CD4-positive, alpha-beta T cell treated with Interferon alpha-2 for 1 hour (primary cell): ENCODE measurements at places on chromosomes 12 and 14.

DNA sequence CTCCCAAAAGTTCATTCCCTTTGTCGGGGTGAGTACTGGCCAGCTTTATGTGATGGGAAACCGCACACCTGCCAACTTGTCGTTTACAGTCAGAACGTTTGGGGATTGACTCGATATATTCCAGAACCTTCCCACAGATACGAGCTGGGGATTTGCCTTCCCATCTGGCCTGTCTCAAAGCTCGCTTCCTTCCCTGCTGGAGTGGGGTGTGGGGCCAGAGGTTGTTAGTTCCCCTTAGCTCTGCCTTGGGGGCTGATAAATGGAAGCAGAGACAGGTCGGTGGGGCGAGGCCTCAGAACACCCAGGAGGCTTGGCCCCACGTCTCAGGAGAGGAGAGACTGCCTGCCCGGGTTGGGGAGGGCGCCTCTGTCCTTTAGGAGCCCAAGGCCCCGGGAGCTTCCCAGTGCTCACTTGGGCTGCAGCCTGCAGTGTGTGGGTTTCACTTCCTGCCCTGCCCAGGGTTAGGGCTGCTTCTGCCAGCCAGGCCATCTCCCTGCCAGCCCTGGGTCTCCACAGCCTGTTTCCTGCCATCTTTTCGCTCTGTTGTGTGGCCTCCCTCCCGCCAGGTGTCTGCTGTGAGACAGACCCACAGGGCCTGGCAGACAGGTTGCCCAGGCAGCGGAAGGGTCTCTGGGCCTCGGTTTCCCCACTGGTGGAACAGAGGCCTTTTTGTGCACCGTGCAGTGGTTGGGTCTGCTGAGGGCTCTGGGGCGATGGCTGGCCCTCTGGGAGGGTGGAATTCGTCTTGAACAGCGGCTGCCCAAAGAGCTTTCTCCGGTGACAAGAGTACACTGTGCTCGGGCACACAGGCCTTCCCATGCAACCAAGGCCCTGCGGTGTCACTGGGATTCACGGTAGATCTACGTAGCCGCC, 8.1 kb upstream of the TEX22 start:
- no peak for DNase-seq

DNA sequence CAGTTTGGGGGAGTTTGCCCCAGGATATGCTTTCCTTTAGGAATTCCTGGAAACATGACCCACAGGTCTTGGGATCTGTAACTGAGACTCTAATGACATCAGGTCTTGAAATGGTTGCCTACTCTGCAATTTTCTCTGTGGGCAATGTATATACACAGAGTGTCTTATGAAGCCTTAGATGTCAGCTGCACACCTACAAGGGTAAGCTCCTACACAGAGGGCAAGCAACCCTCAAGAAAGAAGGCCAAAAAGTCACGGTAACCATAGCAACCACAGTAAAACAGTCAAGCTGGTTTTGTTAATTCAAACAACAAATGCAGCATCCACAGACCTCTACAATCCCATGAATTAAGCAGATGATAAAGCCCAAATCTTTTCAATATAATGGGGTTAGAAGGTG, 293.0 kb downstream of the SSPN start:
- DNase-seq = no peak

DNA sequence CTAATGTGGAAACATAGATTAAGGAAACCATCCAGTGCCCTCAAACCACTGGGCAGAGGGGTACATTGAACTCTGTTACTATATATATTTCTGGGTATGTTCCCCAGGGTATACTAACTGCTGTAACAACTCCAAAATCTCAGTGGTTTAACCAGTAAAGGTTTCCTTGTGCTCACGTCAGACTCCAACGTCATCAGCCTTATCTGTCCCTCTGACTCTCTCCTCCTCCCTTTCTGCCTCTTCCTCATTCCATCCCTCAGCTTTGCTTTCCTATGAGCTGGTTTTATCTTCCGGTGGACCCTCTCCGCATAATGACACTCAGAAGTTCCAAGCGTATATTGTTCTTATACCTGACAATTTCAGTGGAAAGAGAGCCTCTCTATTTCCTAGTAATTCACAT, 21.2 kb upstream of the SMCO2 start:
- no peak for DNase-seq

DNA sequence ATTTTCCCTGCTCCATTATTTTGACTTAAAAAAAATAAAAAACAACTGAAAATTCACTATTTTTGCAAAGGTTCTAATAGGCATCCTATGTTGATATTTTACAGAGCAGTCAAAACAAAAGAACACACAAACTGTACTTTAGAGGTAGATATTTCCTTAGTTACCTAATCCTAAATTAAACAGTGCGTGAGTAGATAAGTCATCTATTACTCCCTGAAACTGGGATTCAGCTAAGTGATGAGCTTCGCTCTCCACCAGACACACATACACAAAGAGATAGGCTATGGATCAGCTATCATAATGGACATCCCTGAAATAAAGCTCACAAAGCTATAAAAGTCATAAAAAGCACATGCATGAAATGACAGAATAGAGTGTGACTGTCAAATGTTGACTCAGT, 398.7 kb downstream of the SOX5 start:
- DNase-seq = no peak

DNA sequence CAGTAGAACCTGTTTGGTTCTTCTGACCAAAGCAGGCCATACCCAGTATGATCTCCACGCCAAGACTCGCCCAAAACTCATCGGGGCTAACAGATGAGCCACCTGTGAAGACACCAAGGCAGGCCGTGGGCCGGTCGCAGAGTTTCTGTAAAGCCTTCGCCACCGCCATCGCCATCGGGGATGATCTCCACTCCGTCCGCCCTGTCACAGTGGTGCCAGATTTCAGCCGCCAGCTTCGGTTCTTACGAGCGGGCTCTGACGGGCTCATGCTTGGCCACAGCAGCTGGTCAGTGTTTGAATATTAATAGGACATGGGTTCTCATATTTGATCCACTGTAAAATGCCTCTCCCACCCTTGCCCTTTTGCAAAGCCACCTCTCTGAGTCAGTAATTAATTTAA, 113.2 kb upstream of the TMEM132D start:
- DNase-seq = no peak

GRCh38 chr12:115216301-115216700, 532.3 kb upstream of the TBX3 start:
- DNase-seq = no peak

GRCh38 chr12:40992158-40992557, 196.0 kb upstream of the PDZRN4 start:
- no peak for DNase-seq

DNA sequence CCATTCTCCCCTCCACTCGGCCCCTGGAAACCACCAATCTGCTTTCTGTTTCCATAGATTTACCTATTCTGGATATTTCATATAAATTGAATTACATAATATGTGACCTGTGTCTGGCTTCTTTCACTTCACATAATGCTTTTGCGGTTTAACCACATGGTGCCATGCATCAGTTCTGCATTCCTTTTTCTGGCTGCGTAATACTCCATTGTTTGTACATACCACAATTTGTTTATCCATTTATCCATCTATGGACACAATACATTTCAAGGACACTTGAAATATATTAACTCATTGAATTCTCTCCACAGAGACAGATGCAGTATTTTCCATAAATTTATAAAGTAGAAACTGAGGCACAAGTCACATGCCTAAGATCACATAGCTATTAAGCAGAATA, 110.3 kb upstream of the ETV6 start:
- no peak for DNase-seq

GRCh38 chr12:122336015-122336946, 70.0 kb upstream of the VPS33A start:
- DNase-seq = peak; percentile 46

DNA sequence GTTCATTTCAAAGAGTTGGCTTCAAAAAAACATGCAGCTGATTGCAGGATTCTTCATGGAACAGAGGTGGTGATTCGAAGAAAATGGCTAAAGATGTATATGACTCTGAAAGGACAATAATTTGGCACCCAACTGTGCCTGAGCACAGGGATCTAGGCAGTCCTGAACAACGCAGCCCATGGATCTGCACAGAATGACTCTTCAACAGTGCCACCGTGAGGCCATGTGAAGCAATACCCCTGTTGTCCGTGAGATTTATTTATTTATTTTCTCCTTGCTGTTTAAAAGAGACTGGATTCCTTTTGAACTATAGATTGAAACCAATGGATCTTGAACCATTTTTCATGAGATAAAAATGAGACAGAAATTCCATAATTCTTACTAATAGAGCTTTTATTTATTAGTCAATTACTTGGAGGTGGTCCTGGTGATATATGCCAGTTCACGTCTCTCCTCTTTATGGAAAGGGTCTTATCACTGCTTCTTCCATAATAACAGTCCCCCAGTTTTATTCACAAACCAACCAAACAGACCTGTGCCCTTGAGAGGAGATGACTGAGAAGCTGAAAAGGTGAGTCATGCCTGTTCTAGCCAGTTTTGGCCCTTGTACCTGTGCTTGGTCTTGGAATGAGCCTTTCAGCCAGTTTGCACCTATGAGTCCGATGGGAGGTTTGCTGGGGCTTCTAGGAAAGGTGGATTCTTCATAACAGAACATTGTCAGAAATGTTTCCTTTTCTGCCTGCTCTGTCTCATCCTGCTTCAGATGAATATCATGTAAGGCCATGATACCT, 1598.3 kb downstream of the AACS start:
- DNase-seq = no peak

DNA sequence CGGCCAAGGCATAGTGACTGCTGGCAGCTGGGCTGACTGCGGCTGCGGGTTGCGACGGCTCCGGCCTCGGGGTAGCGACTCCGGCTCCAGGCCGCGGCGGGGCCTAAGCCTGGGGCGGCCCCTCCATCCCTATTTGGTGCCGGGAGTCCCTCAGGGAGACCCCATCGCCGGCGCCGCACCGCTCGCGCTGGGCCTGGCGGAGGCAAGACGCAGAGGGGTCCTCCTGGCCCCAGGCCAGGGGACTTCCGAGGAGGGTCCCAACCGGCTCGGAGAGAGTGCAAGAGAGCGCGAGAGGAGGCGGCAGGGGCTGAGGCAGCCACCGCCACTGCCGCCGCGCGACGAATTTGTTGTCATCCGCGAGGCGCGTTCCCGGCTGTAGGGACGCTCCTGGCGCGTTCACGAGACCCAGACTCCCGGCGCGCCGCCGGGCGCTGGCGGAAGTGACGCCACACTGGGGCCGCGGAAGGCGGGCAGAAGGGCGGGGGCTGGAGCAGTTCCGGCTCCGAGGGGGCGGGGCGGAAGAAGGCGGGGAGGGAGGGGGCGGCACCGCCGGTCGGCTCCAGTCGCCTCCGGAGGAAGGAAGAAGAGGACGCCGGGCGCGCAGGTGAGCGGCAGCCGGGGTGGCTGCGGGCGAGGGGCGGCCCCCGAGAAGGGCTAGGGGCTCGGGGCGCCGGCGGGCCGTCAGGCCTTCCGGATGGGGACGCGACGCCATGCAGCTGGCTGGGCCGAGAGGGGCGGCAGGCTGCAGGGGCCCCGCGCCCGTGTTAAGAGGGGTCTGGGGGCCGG, at the start of the genes ATG2B and GSKIP:
Gene ATG2B (minus strand): TSS at position 377 of the 786 bp plus-strand sequence. CDS start 365 bp downstream, at position 12.
Gene GSKIP (plus strand): TSS at position 562 of the 786 bp plus-strand sequence. CDS start 18,722 bp downstream, outside the sequence.
- peak; percentile 98 for DNase-seq

GRCh38 chr12:26789731-26790644, 43.0 kb downstream of the ITPR2 start:
- DNase-seq = no peak

DNA sequence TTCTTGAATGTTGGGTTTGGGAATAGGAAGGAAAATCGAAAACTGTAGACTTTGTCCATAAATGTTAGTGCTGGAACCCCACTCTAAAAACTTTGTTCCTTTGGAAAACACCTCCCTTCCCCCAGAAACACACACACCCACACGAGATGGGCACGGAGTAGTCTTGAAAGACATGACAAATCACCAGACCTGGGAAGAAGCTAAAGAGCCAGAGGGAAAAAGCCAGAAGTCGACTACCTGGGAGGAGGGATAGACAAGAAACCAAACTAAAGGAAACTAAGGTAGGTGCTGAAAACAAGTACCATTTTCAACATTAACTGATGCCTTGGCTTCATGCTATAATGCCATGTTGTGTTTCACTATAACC, 925 bp upstream of the NANOG start:
- DNase-seq = no peak

GRCh38 chr12:58414398-58414871, 473.1 kb downstream of the ATP23 start:
- no peak for DNase-seq

DNA sequence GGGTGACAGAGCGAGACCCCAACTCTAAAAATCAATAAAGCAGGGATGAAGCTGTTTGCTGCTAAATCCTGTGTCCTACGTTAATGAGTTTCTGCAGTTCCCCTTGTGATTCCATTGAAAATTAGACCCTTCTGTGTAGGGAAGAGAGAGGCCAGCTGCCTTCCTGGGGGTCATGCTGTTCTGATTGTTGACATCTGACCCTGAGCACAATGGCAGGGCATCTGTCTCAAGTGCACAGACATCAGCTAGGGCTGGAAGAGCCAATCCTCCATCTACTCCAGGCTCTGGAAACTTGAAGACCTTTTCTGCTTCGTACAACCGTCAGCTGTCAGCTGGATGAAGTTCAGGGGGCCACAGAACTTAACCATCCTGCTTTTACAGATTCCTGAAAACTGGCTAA, 10.1 kb downstream of the FBXL14 start:
- no peak for DNase-seq

DNA sequence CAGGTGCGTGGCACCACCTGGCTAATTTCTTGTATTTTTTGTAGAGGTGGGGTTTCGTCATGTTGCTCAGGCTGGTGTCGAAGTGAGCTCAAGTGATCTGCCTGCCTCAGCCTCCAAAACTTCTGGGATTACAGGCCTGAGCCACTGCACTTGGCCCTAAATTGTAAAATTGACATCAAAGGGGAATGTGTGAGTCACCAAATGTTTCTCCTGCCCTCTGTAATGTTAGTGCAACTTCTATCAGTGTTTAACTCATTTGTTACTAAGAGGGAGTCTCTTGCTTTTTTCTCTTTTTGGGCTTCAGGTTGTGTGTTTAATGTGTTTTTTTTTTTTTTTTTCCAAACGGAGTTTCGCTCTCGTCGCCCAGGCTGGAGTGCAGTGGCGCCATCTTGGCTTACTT, 2.3 kb downstream of the TULP3 start:
- DNase-seq = no peak

- DNase-seq = no peak
Measured at GRCh38 chr12:78018171-78018910, 187.6 kb downstream of the NAV3 start.

GRCh38 chr12:128857133-128857763, 4.0 kb downstream of the GLT1D1 start:
- no peak for DNase-seq

GRCh38 chr12:62912644-62913043, 22.3 kb downstream of the PPM1H start:
- DNase-seq = no peak

- DNase-seq = no peak
Measured at GRCh38 chr14:51228890-51229289, 11.2 kb upstream of the TMX1 start.

- no peak for DNase-seq
Measured at GRCh38 chr12:18888047-18888446, 150.1 kb downstream of the CAPZA3 start.

DNA sequence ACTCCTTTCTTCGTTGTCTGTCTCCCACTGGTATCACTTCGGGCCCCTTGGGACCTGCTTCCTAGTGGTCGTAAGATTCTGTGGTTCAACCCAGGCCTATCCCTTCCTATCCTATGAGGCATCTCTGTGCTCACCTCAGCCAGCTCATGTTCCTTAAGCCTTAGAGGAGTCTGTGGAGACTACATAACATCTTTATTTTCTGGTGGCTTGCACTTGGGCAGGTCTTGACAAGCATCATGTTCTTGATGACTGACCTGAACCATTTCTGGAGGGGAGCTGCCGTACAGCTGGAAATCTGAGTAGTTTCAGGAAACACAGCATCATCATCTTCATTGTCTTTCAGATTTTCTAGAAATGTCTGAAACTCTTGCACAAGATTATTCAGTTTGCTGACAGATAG, 69.3 kb downstream of the PPFIBP1 start:
- no peak for DNase-seq

- no peak for DNase-seq
Measured at GRCh38 chr14:51977075-51977474, 12.3 kb upstream of the RTRAF start.
